ENCODE measurements at places on chromosomes 11 and 22.

GRCh38 chr11:131064373-131064991 is 148.2 kb upstream of the SNX19 start:
- DNase-seq = no peak

DNA sequence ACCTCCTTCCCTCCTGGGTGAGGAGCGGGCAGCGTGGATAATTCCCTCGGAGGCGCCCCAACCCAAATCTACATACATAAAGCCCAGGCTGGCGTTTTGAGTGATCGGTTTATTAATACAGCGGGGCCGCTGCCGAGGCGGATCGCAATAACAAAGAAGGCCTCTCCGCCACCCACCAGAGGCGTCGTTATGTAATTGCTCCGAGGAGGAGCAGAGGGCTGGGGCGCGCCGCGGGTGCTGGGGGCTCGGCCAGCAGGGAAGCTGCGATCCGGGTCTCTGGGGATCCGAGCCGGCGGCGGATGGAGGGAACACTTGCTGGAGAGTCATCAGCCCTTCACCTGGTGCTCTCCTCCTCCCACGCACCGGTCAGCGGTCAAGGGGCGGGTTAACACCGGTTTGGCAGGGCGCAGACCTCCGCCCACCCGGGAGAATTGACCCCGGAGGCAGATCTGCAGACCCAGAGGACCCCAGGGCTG is 6.4 kb upstream of the TP53I11 start:
- no peak for DNase-seq

GRCh38 chr22:37802310-37803194 is 5.2 kb upstream of the GCAT start:
- peak; percentile 23 for DNase-seq

GRCh38 chr11:64790205-64791095 is 12.1 kb upstream of the SF1 start:
- no peak for DNase-seq

DNA sequence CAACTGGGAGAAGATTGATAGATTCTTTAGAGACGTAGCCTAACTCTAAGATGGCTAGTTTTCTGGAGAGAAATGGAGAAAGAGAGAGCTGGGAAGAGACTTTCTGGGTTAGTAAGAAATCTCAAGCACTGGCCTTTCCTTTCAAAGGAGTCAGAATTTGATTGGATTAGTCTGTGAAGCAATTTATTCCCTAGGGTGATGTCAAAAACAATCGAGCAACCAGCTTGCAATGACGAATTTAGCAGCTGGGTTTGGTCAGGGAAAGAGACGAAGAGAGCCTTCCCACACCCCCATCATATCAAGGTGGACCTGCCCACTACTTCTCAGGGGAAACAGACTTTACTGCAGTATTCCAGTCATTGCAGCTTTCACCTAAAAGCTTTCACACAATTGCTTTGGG is 10.8 kb downstream of the KRTAP5-6 start:
- no peak for DNase-seq

GRCh38 chr11:28529540-28530410 is 421.6 kb downstream of the METTL15 start:
- no peak for DNase-seq

- no peak for DNase-seq
Measured at GRCh38 chr11:112477581-112478317, 217.1 kb upstream of the PLET1 start.

GRCh38 chr11:1970956-1971355 is 23.8 kb downstream of the MRPL23 start:
- no peak for DNase-seq

DNA sequence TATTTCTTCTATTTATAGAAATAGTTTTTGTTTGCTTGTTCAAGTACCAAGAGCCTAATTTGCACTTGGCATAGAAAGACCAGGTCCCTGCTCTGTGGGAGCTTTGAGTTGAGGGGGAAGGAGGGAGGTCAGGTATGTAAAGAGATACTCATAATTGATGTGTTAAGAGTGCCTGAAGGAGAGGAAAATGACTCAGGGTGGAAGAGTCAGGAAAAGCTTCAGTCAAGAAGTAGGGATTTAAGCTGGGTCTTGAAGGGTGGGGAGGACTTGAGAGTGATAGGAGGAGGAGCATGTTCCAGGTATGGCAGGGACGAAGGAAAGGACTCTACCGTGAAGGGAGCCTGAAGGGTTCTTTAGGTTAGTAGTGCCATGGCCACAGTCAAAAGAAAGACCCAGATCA is 9.0 kb downstream of the RBX1 start:
- DNase-seq = no peak

DNA sequence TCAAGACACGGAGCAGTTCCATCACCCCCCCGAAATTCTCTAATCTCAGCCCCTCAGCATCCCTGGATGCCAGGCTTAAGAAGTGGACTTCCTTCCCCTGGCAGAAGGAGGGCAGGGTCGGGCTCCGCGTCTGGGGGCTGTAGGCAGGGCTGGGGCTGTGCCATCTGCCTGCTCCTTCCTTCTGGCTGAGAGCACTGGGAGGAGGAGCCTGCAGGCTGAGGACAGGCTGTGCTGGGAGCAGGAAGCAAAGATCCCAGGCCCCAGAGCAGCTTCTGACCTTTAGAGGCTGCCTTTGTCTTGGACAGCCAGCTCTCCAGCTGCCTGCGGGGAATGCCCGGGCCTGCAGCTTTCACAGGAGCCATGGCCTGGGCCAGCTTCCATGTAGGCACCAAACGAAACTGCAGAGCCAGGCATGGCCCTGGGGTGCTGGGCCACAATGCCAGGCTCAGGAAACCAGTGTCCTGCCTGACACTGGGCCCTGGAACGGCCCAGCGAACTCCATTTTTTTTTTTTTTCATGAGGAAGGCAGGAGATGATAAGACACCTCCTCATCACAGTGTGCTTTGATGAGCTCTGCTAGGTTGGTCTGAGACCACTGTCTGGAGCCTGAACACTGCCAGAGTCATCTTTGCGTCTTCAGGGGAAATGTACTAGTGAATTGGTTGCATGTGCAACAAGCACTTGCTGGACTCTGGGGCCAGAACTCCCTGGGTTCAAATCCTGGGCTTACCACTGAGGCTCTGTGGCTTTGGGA is 67.9 kb downstream of the MCM5 start:
- DNase-seq = no peak
